ENCODE measurements at places on chromosomes 7 and 10. TPM values are rescaled to one million over a fixed set of nuclear protein-coding genes. Genes with fewer than 3 reads are reported as not detected.

PAOX gene
- 1.9 TPM for total RNA-seq

CTTNBP2 gene
- 0.52 TPM for total RNA-seq

ITPRID1 gene
- total RNA-seq, result not detected

TRPV5 gene
- not detected for total RNA-seq

LBX1 gene
- total RNA-seq, result not detected

TMEM140 gene
- 1.1 TPM for total RNA-seq

ZSWIM8 gene
- 39.2 TPM for total RNA-seq

CAPZA2 gene
- 130 TPM for total RNA-seq

PAX4 gene
- not detected for total RNA-seq

GPER1 gene
- 1.0 TPM for total RNA-seq

OPN4 gene
- total RNA-seq, result not detected

Measured in A549 treated with Mapracorat at 1 μM for 4 hours (cell line).